ENCODE measurements at places on chromosomes 4 and X.

DNA sequence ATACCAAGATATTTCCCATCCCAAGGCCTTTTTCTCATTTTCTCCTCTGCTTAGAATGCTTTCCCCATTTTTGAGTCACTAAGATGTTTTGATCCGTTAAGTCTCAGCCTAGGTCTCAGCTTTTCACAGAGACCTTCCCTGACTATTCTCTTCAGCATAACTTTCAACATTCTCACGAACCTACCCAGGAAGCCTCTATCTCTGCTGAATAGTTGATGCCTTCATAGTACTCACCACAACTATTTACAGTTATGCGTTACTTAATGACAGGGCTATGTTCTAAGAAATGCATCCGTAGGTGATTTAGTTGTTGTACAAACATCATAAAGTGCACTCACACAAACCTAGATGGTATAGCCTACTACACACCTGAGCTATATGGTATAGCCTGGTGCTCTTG lies 64.5 kb downstream of the ARL9 start:
- DNase-seq = no peak

DNA sequence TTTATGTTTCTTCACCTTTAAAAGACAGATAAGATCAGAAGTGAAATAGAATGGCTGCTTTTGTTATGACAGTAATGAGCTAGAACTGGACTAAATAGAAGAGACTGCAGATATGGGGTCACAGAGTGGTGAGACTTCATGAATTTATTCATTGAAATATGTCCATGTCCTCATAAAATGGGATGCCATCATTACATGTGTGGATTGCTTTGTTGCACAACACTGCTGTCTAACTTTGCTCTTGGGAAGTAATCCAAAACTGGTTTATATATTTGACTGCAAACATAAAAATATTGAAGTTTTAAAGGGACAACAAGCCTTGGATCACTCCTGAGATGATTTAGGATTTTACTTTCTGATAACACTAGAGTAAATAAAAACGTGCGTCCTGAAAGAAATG lies 209.2 kb upstream of the FAT4 start:
- DNase-seq = no peak

- DNase-seq = no peak
Measured at GRCh38 chr4:26955241-26955640, 94.6 kb downstream of the STIM2 start.

- no peak for DNase-seq
Measured at GRCh38 chrX:21683941-21684340, 25.8 kb upstream of the KLHL34 start.

DNA sequence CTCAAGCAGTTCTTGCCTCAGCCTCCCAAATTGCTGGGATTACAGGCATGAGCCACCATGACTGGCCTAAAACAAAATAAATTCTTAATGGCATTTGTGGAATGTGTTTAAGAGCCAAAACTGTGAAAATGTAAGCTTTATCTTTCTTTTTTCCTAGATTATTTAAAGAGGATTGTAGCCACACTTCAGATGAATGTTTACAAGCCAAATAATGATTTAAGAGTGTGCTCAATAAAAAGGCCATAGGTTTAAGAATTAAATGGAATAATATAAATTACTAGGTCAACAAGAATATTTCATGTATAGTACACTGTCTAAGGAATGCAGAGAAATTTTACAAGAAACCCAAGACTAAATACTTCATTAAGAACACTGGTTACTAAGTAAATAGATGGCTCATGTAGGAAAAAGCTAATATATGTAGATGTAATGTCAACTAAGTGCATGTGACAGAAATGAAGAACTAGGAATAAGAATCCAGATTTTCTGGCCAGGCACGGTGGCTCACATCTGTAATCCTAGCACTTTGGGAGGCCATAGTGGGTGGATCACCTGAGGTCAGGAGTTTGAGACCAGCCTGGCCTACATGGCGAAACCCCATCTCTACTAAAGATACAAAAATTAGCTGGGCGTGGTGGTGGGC lies 21.3 kb upstream of the UGDH start:
- no peak for DNase-seq

DNA sequence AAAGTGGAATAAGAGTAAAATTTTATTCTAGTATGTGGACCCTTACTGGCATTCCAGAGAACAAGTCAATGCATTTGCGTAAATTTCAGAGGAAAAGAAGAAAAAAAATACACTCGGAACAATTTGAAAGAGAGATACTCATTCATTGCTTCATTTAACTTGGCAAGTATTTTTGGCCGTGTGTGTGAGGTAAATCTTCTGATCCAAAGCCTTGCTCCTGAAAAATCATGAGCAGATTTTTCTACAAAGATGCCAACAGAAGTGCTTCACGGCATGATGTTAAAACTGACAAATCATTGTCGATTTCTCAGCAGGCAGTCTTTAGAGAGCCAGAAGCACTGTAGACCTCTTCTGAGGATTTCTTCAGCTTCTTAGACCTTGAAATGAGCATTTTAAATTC lies 194.0 kb downstream of the COX18 start:
- no peak for DNase-seq

GRCh38 chrX:119942173-119942819 lies 1.3 kb downstream of the NKAP start:
- no peak for DNase-seq

DNA sequence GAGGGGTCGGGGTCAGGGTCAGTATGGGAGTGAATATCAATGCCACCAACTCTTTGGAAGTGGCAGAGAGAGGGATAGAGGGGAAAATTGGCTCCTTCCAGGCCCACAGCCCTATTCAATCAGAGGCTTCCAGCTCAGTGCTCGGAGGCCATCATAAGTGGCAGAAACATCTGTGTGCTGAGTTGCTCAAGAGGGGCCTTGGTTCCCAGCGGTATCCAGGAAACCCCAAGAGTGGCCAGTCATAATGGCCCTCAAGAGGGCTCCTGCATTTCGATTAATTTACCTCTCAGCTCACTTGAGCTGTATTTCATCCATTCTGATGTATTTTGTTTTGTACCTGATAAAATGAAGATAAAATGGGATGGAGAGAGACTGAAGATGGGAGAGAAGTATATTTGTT lies 154.3 kb upstream of the EOLA2 start:
- no peak for DNase-seq

DNA sequence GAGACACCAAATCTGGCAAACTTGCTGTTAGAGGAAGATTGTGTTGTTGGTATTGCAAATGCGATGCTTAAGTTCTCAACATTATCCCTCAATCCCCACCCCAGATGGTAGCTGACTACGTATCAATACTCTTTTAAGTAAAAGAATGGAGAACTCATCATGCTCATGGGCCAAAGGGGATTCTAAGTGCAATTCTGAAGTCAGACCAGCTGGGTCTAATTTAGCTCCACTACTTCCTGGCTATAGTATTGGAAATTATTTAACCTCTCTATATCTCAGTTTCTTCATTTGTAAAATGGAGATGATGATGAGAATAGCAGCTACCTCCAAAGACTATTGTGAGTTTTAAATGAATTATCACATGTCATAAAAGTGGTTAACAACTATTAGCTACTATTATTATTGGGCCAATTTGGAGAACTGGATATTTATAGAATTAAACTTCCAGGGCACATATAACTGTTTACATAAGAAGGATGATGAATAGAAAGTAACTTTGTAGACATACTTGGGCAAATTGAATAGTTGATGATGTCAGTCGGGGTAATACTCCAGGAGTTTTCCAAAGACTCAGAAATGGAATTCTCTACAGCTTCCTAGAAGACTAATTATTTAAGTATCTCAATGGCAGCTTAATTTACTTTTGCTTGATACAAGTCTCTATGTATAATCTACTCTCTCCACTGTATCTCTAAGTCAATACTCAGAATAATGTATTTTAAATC lies 5.0 kb upstream of the SLAIN2 start:
- DNase-seq = no peak

- DNase-seq = no peak
Measured at GRCh38 chr4:109207061-109207460, 95.4 kb downstream of the COL25A1 start.

- no peak for DNase-seq
Measured at GRCh38 chr4:105462576-105462975, 11.3 kb downstream of the PPA2 start.

DNA sequence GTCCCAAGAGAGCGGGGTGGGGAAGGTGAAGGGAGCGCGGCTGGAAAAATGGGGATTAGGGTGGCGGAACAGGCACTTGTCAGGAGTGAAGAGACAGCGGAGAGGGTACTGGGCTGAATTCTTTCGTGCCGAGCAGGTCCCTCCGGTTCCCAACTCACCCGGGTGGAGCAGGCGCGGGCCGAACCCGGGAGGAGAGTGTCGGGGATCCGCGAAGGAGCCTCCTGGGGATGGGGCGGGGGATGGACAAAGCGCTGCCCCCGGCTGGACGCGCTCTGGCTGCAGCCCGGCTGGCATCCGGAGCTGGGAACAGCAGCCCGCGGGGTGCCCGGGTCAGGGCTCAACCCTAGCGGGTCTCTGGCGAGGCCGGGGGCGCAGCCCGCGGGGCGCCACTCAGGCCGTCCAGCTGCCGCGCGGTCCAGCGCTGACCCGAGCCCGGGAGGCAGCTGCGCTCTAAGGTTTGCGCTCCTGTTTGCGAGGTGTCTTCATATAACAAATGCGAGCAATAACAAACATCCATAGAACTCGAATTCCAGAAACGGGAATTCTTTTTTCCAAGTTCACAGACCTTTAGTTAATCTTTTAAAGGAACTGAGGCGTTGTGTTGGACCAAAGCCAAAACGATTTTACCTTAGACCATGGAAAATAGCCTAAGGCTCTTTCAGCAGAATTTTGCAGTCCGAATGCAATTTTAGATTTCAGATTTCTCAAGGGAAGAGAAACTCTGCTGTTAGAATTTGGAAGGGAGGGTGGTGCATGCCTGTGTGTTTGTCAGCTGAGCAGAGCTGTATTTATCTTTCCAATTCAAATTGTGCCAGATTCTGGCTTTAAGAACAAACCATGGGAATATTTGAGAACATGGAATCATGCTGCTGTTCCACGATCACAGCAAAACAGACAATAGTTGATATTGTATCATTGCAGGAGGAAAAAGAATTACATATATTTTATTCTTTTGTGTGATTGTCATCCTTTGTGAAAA lies 744 bp downstream of the NPY5R start:
- no peak for DNase-seq

DNA sequence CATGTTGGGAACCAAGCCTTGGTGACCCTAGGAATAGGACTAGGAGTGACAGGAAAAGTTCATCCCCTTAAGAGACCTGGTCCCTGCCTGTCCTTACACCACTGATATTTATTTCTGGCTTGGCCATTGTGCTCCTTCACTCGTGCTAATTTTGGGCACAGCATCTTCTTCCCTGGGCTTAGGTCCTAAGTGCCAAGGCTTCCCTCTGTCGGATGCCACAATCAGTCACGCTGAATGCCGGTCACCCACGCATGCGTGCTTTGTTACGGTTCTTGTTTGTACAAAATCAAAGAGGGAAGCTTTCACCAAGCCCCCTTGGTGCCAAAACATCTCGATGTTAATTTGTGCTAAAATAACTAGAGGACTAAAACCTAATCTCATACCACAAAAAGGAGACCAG lies 17.4 kb upstream of the MAP3K15 start:
- DNase-seq = no peak

- DNase-seq = no peak
Measured at GRCh38 chr4:174490451-174490961, 31.8 kb downstream of the HPGD start.

DNA sequence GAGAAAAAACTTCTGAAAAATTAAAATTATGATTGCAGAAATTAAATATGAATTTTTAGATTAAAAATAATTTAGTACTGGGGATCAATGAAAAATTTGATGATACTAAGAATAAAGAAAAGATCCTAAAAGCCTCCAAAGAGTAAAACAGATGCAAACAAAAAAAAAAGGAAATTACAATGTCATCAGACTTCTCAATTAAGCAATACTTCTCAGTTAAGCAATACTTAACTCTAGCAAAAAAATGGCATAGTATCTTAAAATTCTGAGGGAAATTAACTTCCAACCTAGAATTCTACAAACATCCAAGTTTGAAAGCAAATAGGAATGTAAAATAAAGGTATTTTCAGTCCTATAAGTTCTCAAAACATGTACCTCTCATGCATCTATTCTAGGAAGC lies 141.2 kb upstream of the INTU start:
- DNase-seq = no peak

DNA sequence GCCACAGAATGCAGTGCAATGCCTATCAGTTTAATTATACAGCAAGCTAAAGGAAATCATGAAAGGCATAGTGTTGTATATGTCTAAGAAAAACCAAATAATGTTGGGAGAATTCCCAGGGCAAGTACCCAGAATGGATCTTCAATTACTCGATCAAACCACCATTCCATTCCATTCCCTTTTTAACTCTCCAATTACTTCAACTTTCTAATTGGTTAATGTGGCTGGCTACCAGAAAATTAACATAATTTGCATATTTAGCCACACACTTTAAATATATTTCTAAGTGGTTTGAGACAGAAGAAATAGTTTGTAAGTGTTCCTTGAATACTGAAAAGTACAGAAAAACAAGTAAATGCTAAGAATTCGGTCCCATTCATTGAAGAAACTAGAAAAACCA lies 111.5 kb upstream of the NAP1L5 start:
- no peak for DNase-seq

GRCh38 chr4:186149872-186150271 lies 41.5 kb upstream of the CYP4V2 start:
- DNase-seq = no peak

DNA sequence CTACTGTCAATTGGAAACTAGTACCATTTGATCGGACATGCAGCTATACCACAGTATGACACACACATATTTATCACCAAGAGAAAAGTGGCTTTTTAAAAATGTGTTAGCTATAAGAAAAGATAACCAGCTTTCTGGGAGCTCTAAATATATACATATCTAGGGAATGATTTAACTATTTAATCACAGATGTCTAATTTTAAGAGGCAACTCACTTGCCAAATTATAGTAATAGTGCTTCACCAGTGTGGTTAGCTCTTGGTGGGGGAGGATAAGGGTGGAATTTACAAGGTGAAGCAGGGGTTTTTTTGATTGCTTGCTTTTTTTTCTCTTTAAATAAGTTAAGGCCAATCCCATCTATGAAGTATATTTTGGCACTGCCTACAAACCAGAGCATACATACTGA lies 547.7 kb upstream of the DIPK2B start:
- no peak for DNase-seq

GRCh38 chr4:122909683-122910082 lies 12.7 kb downstream of the NUDT6 start:
- DNase-seq = no peak

DNA sequence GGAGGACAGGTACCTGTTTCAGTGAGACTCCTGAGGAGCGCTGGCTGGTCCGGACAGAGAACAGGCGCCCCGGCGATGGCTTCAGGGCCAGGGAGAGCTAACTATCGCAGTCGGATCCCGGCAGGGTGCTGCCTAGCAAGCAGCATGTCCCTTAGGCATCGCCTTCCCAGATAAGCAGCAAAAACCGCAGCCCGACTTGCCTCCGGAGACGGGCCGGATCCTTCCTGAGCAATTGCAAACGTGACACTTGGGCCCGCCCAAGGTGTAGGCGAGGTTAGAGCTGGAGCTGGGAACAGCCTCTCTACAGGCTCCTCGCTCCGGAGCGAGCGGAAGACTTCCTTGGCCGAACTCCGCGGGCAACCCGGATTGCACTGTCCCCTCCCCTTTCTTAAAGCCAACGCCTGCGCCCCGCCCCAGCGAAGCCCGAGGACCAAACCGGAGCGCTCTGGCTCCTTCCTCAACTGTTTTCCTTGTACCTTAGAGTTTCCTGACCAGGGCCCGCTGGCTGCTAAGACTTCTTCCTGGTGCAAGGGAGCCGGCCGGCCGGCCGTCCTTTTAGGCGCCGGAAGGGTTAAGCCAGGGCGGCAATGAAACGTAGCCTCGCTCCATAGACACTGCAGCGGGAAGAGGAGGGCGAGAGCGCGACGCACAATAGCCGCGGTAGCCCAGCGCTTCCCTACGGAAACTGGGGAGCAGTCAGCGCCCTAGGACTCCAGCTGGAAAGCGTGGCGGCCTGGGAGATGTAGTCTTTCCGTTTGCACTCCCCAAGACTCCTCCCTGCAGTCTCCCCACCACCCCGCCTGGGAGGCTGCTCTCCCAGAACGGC lies at the start of gene OPHN1:
Gene OPHN1, minus strand, starts transcription at position 341 of the 826 bp plus-strand sequence. CDS start 475 bp downstream, outside the sequence.
- DNase-seq = peak; percentile 9
